DMS79 treated with DMSO at 0.1 percent for 48 hours (cell line): ENCODE measurements at places on chromosomes 4 and X.

DNA sequence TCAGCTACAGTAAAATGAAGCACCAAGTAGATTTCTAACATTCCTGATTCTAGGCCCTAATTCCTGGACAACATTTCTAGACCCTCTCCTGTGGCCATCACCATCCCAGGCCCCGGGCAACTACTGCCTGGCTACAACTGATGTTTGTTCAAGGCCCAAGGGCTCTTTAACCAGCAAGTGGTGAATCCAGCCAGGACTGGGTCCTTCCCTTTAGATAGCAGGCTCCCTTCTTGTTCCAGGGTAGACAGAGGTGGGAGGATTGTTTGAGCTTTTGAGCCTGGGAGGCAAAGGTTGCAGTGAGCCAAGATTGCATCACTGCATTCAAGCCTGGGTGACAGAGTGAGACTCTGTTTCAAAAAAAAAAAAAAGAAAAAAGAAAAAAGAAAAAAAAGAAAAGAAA, 12.7 kb upstream of the AADAT start:
- no peak for DNase-seq

GRCh38 chr4:41930139-41930831, 4.9 kb upstream of the TMEM33 start:
- no peak for DNase-seq

DNA sequence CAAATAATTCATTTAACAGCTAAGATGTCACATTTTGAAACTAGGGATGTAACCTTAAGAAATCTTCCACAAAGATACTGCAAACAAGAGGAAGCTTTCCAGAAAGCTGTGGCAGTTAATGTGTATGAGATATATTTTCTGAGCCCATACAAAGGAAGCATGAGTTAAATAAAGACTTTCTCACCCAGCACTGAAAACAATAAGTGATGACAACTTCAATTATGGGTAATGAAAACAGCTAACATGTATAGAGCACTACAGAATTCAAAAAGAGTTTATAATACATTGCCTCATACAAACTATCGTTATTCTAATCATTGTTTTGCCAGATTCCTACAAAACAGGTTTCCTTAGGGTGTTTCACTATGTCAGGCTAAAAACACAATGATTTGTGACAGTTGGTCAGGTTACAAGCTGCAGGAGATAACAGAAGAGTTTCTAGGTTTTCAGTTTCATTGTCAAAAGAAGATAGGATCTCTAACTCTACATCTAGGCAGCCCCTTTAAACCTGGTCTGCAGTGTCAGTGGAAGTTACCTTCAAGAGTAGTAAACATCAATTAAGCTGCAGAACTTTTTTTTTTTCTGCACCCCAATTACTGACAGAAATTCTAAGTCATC, 618.1 kb upstream of the ADGRL3 start:
- DNase-seq = no peak

- DNase-seq = no peak
Observed at GRCh38 chr4:19947349-19947748, 304.4 kb upstream of the SLIT2 start.

- DNase-seq = peak; percentile 3
Observed at GRCh38 chr4:7828011-7828720, 111.5 kb downstream of the AFAP1 start.

DNA sequence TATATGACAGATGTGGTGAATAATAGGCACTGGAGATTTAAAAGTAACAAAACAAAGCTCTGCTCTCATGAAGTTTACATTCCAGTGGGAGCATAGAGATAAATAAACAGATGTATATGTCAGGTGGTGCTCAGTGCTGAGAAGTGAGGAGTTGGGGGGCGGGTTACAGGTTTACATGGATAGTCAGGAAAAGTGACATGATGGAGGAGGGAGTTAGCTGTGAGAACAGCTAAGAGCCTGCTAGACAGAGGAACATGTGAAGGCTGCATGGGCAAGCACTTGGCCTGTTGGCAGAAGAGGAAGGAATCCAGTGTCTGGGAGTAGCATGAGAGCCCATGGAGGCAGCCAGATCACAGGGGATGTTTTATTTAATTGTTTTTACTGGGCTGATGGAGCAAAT, 10.2 kb upstream of the TMEM156 start:
- DNase-seq = no peak

- DNase-seq = peak; percentile 84
Observed at GRCh38 chrX:72131317-72132294, at the start of gene RTL5. Gene RTL5, minus strand, starts transcription at chrX:72131915.

DNA sequence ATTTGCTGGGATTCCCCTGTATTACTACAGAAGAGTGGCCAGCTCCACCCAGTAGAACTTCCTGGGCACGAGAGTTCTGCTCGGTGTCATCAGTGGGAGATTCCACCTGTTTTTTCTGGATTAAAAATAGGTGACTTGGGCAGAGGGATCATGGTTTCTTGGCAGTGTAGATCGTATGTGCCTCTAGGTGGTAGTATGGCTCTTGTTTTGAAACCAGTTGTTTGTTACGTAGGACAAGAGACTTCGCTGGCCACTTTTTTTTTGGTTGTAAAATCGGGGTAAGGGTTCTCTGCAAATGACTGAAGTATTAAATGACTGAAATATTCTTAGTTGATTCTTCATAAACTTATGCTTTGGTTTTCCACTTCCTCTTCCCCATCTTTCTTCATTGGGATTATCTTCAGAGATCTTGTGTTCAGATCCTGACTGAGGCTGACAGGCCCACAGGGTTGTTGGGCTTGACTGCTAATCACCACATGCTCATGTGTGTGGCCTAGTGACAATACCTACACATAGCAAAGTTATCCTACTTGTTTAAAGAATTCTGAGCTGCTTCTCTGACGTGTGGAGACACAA, 43.8 kb upstream of the WDR1 start:
- peak; percentile 22 for DNase-seq

- DNase-seq = no peak
Observed at GRCh38 chr4:137748616-137749015, 216.3 kb upstream of the PCDH18 start.

DNA sequence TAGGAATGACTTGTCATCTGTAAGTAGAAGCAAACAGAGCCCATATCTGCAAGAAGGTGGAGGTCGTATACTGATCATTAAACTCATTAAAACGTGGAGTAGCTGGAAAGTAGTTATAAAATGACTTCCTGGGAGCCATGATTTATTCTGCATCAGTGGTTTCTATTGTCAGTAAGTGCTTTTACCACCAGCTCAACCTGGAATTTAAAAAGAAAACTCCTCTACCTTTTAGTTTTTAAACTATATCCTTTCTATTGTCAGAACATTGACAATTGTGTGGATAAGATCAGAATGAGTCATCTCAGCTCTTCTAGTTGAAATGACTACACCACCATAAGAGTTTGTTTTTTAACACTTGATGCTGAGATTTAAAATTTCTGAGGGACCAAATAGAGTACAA, 651.2 kb upstream of the GALNT7 start:
- peak; percentile 14 for DNase-seq

GRCh38 chr4:126794363-126794762, 838.4 kb upstream of the INTU start:
- no peak for DNase-seq

DNA sequence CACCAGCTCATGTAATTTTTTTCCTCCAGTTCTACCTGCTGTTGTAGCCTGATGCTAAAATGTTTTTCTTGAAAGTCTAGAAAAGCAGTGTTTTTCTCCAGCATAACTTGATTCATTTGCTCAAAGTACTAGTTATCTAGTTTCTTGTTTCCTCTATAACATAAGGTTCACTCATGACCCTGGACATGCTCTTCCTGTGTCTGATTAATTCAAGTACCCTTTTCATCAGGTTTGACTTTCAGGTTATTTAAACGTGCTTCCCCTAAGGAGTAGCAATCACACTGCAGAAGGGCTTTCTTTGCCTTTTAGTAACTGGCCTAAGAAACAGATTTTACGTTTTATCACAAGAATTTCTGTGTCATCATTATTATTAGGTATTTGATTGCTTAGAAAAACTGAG, 66.8 kb upstream of the EGFL6 start:
- no peak for DNase-seq

GRCh38 chrX:64350521-64350920, 44.7 kb downstream of the MTMR8 start:
- DNase-seq = no peak

DNA sequence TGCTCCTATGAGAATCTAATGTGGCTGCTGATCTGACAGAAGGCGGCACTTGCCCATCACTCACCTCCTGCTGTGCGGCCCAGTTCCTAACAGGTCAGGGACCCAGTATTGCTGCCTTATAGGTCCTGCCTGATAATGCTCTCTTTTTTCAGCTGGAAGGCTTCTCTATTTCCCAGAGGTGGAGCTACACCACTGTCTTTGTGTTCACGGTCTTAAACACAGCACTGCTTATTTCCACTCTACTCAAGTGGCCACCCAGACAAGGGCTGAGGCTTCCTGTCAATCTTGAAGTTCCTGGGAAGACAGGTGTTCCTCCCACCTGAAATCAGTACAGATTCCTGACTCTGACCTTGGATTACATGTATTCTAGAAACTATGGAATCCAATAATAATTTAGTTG, 270.6 kb downstream of the NR3C2 start:
- no peak for DNase-seq

GRCh38 chrX:10649265-10649664, 28.9 kb upstream of the MID1 start:
- DNase-seq = no peak

DNA sequence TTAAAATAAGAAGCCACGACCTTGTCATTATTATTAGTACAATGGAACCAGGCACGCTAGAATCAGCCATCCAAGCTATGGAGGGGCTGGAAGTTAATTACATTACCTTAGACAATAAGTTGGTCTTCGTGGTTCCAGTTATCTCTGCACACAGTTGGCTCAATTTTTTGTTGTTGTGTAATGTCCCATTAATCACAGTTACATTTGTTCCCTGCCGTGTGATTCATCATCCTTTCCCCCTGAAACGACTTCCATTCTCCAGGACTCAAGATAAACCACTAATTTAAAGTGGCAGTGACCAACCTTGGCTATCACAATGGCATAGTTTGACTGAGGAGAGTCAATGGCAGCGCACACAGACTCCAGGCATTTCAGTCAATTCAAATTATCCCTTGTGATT, 905.0 kb downstream of the RAB28 start:
- no peak for DNase-seq

- no peak for DNase-seq
Observed at GRCh38 chrX:119482041-119482440, 13.8 kb downstream of the SLC25A5 start.

- no peak for DNase-seq
Observed at GRCh38 chr4:138788267-138788790, 227.3 kb upstream of the NOCT start.

DNA sequence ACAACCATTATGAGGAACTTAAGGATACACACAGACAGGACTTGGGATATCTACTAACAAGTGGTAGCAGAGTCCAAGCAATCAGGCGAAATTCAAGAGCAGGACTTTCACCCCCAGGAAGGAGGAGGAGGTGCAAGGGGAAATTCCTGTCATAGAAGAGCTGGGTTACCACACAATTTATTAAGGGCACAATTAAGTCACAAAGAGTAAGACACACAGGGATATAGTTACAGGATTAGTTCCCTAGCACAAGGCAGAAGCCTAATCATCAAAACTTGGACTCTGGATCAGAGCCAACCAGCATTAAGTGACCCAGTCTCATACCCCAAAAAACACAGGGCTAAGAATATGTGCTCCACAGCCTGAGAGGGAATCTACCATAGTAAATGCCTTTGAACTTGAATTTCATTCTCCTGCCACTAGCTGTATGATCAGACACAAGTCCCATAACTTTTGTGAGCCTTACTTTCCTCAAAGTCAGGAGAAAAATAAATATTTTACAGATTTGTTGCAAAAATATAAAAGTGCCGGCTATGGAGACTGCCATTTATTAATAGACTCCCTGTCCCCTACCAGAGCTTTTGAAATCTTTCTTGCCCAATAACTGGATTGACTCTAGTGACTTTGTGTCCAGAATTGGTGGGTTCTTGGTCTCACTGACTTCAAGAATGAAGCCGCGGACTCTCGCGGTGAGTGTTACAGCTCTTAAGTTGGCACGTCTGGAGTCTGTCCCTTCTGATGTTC, 87.0 kb downstream of the SYNPO2 start:
- no peak for DNase-seq
